ENCODE measurements at places on chromosomes 1 and 21. TPM values are rescaled to one million over a fixed set of nuclear protein-coding genes. Genes with fewer than 3 reads are reported as not detected.

GRCh38 chr1:186213225-186213607 lies 161.8 kb downstream of the TPR start:
- H3K4me1 ChIP-seq: peaks cover 16% of the 10 kb centered on the region
- DNase-seq: no peak
- H3K27me3 ChIP-seq: no peaks in the 10 kb centered on the region
- H3K36me3 ChIP-seq: no peaks in the 10 kb centered on the region
- H3K4me3 ChIP-seq: no peak overlapping the region

RGS1 gene
- not detected for total RNA-seq

ASTN1 gene
- total RNA-seq: not detected

LCE4A gene
- total RNA-seq: not detected

GRCh38 chr1:24080131-24080530 lies 31.8 kb downstream of the MYOM3 start:
- no peak overlapping the region for H3K27ac ChIP-seq
- DNase-seq: no peak
- H3K36me3 ChIP-seq: no peaks in the 10 kb centered on the region
- no peaks in the 10 kb centered on the region for H3K4me1 ChIP-seq
- H3K27me3 ChIP-seq: no peaks in the 10 kb centered on the region
- no peak overlapping the region for H3K4me3 ChIP-seq

ZNF683 gene
- total RNA-seq: not detected

GRCh38 chr1:51689075-51689440 lies 72.2 kb downstream of the OSBPL9 start:
- no peak for DNase-seq
- H3K4me3 ChIP-seq: no peak overlapping the region
- H3K4me1 ChIP-seq: peaks cover 49% of the 10 kb centered on the region
- H3K27me3 ChIP-seq: no peaks in the 10 kb centered on the region
- peak overlapping the region; percentile 73 for H3K27ac ChIP-seq
- H3K36me3 ChIP-seq: no peaks in the 10 kb centered on the region

DNMT3L gene
- not detected for total RNA-seq

PIK3R3 gene
- total RNA-seq: 36.3 TPM

- no peak overlapping the region for H3K4me3 ChIP-seq
- no peaks in the 10 kb centered on the region for H3K27me3 ChIP-seq
- no peak overlapping the region for H3K27ac ChIP-seq
- peaks cover 21% of the 10 kb centered on the region for H3K4me1 ChIP-seq
- no peaks in the 10 kb centered on the region for H3K36me3 ChIP-seq
- DNase-seq: no peak
Observed at GRCh38 chr1:16112596-16113555, 39.4 kb upstream of the FAM131C start.

GRIK3 gene
- total RNA-seq: not detected

- peaks cover 4% of the 10 kb centered on the region for H3K36me3 ChIP-seq
- DNase-seq: peak; percentile 49
- peaks cover 67% of the 10 kb centered on the region for H3K4me1 ChIP-seq
Observed at GRCh38 chr21:41760411-41760810, 6.4 kb downstream of the RIPK4 start.

DNA sequence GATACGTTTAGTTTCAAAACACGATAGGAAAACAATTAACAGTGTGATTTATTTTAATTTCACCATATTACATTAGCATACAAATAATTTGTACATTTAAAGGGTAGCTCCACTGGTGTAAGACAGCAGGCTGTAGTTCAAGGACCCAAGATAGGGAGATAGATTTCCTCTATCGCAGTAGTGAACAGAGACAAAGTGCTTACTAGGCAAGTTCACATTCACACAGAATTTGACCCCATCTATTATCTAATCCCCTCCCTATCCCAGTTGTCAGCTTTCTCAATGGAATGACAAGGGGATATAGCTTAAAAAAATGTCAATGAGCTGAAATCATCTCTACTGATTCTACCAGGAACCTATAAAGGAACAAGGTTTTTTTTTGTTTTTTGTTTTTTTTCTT lies 31.2 kb downstream of the MGST3 start:
- no peaks in the 10 kb centered on the region for H3K27me3 ChIP-seq
- peaks cover 13% of the 10 kb centered on the region for H3K4me1 ChIP-seq
- peaks cover 27% of the 10 kb centered on the region for H3K36me3 ChIP-seq
- no peak overlapping the region for H3K27ac ChIP-seq
- no peak overlapping the region for H3K4me3 ChIP-seq
- DNase-seq: no peak

DNA sequence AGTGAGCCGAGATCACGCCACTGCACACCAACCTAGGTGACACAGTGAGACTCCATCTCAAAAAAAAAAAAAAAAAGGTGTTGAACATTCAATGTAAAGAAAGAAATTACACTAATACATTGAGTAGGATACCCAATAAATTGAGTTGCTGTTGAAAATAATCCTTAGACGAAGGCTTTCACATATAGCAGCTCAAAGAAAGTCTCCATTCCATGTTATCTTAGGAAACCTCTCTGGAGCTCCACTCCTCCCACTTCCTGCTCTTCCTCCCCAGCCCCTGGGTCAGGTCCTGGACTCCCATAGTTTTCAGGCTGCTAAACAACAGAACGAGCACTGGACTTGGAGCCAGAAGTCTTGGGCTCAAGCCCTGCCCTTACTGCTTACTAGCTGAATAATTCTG lies 15.6 kb upstream of the CNR2 start:
- peaks cover 16% of the 10 kb centered on the region for H3K4me1 ChIP-seq
- no peak overlapping the region for H3K27ac ChIP-seq
- peak; percentile 5 for DNase-seq
- no peaks in the 10 kb centered on the region for H3K27me3 ChIP-seq

IL20 gene
- not detected for total RNA-seq

DNA sequence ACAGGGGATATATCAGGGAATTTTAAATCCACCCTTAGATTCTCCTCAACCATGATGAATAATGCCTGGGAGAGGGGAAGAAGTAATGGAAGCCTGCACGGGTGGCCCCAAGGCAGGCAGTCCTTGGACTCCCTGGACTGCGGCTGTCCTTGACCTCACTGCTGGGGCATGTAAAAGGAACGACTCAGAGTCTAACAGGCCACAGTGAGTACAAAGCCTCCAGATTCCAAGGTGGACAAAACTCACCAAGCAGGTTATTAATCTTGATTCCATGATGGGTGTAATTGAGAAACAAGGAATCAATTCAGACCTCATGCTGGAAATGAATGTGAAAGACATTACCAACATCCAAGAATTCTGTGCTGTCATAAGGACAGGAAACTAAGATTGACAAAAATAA lies 13.0 kb upstream of the ARHGAP29 start:
- no peak overlapping the region for H3K27ac ChIP-seq
- H3K27me3 ChIP-seq: peaks cover 2% of the 10 kb centered on the region
- H3K36me3 ChIP-seq: no peaks in the 10 kb centered on the region
- peaks cover 22% of the 10 kb centered on the region for H3K4me1 ChIP-seq

- DNase-seq: no peak
- H3K27me3 ChIP-seq: peaks cover 27% of the 10 kb centered on the region
- H3K4me3 ChIP-seq: no peak overlapping the region
- peaks cover 5% of the 10 kb centered on the region for H3K4me1 ChIP-seq
- no peaks in the 10 kb centered on the region for H3K36me3 ChIP-seq
Observed at GRCh38 chr1:3702528-3702927, 49.7 kb upstream of the CCDC27 start.

- H3K36me3 ChIP-seq: peaks cover 2% of the 10 kb centered on the region
- no peak for DNase-seq
- H3K4me1 ChIP-seq: peaks cover 5% of the 10 kb centered on the region
Observed at GRCh38 chr1:219938706-219939105, 10.3 kb upstream of the SLC30A10 start.

- peaks cover 1% of the 10 kb centered on the region for H3K36me3 ChIP-seq
- no peak overlapping the region for H3K4me3 ChIP-seq
Observed at GRCh38 chr1:197868751-197869489, 33.5 kb upstream of the C1orf53 start.

GRCh38 chr1:27548858-27549719 lies 54.9 kb downstream of the AHDC1 start:
- H3K4me1 ChIP-seq: peaks cover 14% of the 10 kb centered on the region
- H3K27me3 ChIP-seq: no peaks in the 10 kb centered on the region
- H3K4me3 ChIP-seq: no peak overlapping the region
- H3K36me3 ChIP-seq: peaks cover 20% of the 10 kb centered on the region
- H3K27ac ChIP-seq: no peak overlapping the region
- no peak for DNase-seq

DNA sequence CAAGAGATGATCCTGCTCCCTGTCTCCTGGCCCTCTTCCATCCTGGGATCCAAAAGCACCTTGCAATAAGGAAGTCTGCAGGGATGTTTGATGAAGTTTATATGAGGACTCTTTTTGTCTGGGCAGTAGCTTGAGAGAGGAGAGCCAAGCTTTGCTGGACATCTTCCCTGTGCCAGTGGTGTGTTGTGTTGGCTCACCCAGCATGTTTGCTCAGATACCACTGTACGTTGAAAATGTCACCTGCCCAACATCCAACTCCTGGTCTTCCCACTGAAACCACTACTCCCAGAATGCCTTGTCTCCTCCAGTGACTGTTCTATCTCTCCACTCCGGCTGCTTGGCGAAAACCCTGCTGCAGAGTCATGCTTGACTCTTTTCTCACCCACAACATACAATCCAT lies 12.8 kb downstream of the CDK18 start:
- DNase-seq: no peak
- peaks cover 14% of the 10 kb centered on the region for H3K27me3 ChIP-seq
- peaks cover 47% of the 10 kb centered on the region for H3K4me1 ChIP-seq
- no peaks in the 10 kb centered on the region for H3K36me3 ChIP-seq
- H3K4me3 ChIP-seq: no peak overlapping the region
- H3K27ac ChIP-seq: no peak overlapping the region

- H3K4me1 ChIP-seq: peaks cover 2% of the 10 kb centered on the region
- no peak for DNase-seq
- no peaks in the 10 kb centered on the region for H3K36me3 ChIP-seq
- H3K27me3 ChIP-seq: no peaks in the 10 kb centered on the region
- H3K4me3 ChIP-seq: no peak overlapping the region
Observed at GRCh38 chr1:22031214-22031962, 21.1 kb upstream of the CDC42 start.

NCF2 gene
- 1.2 TPM for total RNA-seq

GRCh38 chr1:110672753-110673108 lies 2.0 kb downstream of the KCNA3 start:
- H3K27me3 ChIP-seq: peaks cover 62% of the 10 kb centered on the region
- no peak overlapping the region for H3K4me3 ChIP-seq
- H3K27ac ChIP-seq: no peak overlapping the region

DNA sequence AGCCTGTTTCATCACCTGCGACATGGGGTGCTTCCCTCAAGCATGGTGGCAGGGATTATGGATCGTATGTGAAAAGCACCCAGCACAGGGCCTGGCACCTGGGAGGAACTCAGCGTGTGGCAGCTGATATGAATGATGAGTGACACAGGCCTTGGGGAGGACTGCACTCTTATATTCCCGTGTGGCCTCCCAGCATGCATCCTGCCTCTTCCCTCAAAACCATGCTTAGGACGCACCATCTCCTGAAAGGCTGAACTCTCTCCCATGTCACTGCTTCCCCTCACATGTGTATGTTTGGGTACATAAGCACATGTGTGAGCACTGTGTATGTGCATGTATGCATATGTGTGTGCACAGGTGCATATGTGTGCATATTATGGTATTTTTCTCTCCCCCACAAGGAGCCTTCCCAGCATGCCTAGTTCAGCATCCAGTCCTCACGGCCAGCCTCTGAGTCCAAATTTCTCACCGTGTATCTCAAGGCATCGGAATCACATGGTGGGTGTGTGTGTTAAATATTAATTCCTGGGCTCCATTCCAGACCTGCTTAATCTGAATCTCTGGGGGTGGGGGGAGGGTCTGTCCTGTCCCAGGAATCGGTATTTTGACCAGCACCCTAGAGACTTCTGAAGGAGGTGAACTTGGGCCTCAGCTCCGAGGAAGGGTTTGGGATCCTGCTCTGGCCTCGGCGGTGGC lies 12.8 kb downstream of the MYOM3 start:
- H3K27ac ChIP-seq: peak overlapping the region; percentile 22
- H3K27me3 ChIP-seq: peaks cover 2% of the 10 kb centered on the region
- H3K36me3 ChIP-seq: no peaks in the 10 kb centered on the region
- no peak overlapping the region for H3K4me3 ChIP-seq
- no peak for DNase-seq
- peaks cover 14% of the 10 kb centered on the region for H3K4me1 ChIP-seq

WDR3 gene
- total RNA-seq: 19.7 TPM

TSHB gene
- not detected for total RNA-seq

TLCD4 gene
- 2.4 TPM for total RNA-seq

GRCh38 chr1:19802269-19802668 lies 2.6 kb upstream of the TMCO4 start:
- H3K27me3 ChIP-seq: peaks cover 6% of the 10 kb centered on the region
- peaks cover 23% of the 10 kb centered on the region for H3K4me1 ChIP-seq
- no peak overlapping the region for H3K27ac ChIP-seq
- no peaks in the 10 kb centered on the region for H3K36me3 ChIP-seq

DNA sequence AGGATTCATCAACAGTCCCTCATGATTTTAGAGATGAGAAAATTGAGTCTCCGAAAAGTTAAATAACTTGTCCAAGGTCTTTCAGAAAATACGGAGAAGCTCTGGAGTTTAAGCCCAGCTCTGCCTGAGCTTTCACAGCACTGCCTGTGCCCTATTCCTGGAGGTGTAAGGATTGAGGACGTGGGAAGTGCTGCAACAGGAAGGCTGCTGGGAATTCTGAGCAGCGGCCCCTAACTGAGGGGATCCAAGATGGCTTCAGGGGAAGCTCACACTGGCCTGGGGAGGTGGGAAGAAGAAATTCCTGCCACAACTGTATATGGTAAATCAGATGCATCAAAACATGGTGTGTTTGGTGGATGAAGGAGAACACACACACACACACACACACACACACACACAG lies 45.3 kb upstream of the BCL9 start:
- H3K36me3 ChIP-seq: no peaks in the 10 kb centered on the region
- H3K4me1 ChIP-seq: peaks cover 11% of the 10 kb centered on the region
- H3K27ac ChIP-seq: no peak overlapping the region
- no peak for DNase-seq
- no peaks in the 10 kb centered on the region for H3K27me3 ChIP-seq

KRTAP19-2 gene
- total RNA-seq: not detected

DNA sequence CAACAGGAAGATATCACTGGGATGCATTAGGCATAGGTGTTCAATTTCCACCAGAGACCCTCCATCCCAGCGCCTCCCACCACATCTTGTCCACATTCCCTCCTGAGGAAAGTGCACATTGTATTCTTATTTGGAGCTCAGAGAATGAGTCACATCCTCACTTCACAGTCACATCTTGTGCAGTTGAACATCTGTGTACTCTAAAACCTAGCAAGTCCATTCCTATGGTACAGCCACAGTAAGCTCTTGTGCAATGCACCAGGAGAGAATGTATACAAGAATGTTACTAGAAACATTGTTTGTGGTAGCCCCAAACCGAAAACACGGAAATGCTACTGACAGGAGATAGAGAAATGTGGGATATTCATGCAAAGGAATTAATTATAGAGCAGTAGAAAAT lies 1.6 kb upstream of the KDF1 start:
- no peak overlapping the region for H3K27ac ChIP-seq
- no peaks in the 10 kb centered on the region for H3K36me3 ChIP-seq
- DNase-seq: no peak
- no peak overlapping the region for H3K4me3 ChIP-seq
- H3K4me1 ChIP-seq: peaks cover 11% of the 10 kb centered on the region

GRCh38 chr1:45687754-45688740 lies at the start of gene TMEM69:
TMEM69 (plus strand) TSS chr1:45688181; CDS start chr1:45691069, 2,888 bp downstream.
- H3K36me3 ChIP-seq: peaks cover 7% of the 10 kb centered on the region
- peak within 1 kb of the TSS; percentile 94 for H3K4me3 ChIP-seq
- peaks cover 36% of the 10 kb centered on the region for H3K4me1 ChIP-seq
- no peaks in the 10 kb centered on the region for H3K27me3 ChIP-seq
- peak; percentile 53 for DNase-seq

ADCY10 gene
- total RNA-seq: 0.07 TPM

Measured in chondrocyte (in vitro differentiated cells).